ENCODE measurements at places on chromosomes 11 and 22.

- no peak for DNase-seq
Measured at GRCh38 chr11:108237058-108237481, 14.2 kb downstream of the ATM start.

- no peak for DNase-seq
Measured at GRCh38 chr22:43689356-43689755, 122.7 kb downstream of the EFCAB6 start.

DNA sequence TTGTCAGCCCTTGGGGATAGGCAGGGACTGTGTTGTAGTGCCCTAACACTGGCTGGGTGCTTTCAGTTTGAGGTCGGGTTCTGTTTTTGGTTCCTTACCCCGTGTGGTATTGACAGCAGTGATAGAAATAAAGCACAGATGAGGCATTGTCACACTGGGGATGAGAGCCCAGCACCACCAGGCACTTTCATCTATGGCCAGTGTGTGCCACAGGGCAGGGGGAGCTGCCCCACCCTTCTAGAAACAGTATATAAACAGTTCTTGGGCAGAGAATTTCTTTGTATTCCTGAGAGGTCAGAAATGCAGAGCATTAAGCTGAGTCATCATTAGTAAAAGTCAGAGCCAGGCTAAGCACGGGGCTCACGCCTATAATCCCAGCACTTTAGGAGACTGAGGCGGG lies 23.1 kb upstream of the CDC42EP2 start:
- no peak for DNase-seq

GRCh38 chr11:102268083-102268984 lies 49.0 kb upstream of the BIRC3 start:
- no peak for DNase-seq

DNA sequence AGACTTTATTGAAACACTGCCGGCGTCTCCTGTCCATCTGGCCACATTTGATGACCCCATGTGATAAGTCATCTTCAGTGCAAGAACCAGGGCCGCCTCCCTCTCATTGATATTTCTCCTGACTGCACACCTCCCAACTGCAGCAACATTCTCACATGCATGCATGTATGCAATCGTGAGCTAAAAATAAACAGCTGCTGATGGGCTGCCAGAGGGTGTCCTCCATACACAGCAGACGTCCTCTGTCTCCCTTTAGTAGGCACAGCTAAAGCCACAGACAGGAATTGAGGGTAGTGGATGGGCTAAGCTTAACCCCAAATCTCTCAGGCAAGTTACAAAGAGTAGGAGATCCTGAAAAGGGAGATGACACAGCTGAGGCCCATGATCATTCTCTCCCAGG lies 106.7 kb upstream of the HSD17B12 start:
- DNase-seq, result no peak

DNA sequence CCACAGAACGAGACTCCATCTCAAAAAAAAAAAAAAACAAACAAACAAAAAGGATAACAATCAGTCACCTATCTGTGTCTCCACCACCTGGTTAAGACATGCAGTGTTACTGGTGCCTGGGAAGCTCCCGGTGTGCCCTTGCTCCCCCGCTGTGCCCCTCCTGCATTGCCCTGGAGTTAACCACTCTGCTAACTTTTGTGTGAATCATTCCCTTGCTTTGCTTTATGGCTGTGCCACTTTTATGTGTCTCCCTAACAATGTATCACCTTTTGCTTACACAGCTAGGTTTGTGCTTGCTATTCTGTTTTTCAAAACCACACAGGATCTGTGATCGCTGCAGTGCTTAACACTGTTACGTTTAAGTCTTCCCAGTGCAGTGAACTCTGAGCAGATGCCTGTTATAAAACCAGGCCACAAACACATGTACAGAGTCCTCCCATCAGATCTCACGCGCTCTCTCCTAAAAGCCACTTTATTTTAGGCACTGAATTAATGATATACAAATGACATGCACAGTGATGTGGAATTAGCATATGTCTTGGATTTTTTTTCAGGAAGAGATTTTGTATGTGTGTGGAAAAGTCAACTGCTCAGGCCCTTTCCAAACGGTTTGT lies 69.9 kb downstream of the BUD13 start:
- DNase-seq, result no peak

DNA sequence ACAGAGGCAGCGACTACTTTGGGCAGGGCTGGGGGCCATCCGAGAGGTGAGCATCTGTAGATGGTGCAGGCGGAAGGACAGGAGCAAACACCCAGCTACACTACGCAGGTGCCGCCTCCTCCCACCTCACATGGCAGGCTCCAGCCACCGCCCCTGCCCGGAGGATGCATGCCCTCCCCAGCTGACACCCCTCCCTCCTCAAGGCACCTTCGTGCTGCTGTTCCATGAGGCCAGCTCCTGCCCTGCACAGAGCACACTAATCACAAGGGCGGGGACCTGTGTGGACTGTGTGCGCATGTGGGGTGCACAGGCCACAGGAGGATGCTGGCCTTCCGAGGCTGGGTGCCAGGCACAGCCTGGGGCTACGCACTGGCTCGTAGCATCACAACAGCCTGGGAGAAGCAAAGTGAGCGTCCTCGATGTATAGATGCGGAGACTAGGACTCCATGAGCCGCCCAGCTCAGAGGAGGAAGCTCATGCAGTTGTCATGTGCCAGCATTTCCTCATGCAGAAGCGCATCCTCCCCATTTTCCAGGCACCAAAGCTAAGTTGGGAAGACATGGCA lies 32.8 kb upstream of the HMOX1 start:
- no peak for DNase-seq

- no peak for DNase-seq
Measured at GRCh38 chr11:93073508-93074280, 104.2 kb downstream of the MTNR1B start.

GRCh38 chr11:61292356-61292755 lies 2.8 kb downstream of the VWCE start:
- no peak for DNase-seq

DNA sequence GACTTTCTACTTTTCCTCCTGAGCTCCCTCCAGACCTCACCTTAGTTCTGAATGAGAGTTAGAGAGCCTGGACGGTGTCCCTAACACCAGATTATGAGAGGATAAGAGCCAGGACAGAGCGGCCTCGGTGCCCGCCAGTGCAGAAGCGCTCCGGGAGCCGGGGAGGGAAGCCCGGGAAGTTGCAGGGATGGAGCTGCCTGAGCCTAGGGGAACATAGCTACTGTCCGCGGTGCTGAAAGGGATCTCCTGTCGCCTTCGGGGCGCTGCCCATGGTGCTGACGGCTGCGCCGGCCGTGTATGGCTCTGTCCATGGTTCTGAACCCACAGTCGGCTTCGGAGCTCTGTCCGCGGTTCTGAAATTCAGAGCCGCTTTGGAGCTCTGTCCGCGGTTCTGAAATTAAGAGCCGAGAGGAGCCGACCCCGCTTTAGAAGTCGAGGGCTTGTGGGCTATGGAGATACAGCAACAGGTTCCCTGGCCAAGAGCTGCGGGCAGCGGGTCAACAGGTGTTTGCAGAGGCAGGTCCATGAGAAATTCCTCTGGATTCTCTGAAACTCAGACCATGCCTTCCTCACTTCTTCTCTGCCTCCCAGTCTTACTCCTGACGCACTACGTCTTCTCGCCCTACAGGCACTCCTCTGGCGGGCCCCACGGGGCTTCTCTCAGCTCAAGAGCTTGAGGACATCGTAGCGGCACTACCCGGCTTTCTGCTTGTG lies 814 bp downstream of the NPAS4 start:
- DNase-seq, result peak; percentile 16

GRCh38 chr11:76175783-76176182 lies 30.5 kb downstream of the WNT11 start:
- no peak for DNase-seq

DNA sequence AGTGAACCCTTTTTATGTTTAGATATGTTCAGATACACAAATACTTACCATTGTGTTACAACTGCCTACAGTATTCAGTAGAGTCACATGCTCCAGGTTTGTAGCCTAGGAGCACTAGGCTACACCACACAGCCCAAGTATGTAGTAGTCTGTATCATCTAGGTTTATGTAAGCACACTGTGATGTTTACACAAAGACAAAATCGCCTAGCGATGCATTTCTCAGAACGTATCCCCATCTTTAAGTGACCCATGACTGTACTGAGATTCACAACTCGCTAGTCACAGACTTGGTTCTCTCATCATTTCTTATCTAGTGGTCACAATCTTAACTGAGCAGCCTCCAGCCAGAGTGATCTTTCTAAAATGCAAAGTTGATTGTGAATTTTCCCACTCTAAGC lies 119.2 kb downstream of the RASSF10 start:
- DNase-seq, result no peak

- DNase-seq, result no peak
Measured at GRCh38 chr11:19426756-19427403, 186.1 kb upstream of the E2F8 start.

- no peak for DNase-seq
Measured at GRCh38 chr11:29351301-29351873, 665.4 kb downstream of the KCNA4 start.

- DNase-seq, result no peak
Measured at GRCh38 chr11:123318623-123319022, 111.4 kb upstream of the GRAMD1B start.

All from BJ (cell line).